ENCODE measurements at places on chromosomes 12 and 14. TPM values are rescaled to one million over a fixed set of nuclear protein-coding genes. Genes with fewer than 3 reads are reported as not detected.

DNA sequence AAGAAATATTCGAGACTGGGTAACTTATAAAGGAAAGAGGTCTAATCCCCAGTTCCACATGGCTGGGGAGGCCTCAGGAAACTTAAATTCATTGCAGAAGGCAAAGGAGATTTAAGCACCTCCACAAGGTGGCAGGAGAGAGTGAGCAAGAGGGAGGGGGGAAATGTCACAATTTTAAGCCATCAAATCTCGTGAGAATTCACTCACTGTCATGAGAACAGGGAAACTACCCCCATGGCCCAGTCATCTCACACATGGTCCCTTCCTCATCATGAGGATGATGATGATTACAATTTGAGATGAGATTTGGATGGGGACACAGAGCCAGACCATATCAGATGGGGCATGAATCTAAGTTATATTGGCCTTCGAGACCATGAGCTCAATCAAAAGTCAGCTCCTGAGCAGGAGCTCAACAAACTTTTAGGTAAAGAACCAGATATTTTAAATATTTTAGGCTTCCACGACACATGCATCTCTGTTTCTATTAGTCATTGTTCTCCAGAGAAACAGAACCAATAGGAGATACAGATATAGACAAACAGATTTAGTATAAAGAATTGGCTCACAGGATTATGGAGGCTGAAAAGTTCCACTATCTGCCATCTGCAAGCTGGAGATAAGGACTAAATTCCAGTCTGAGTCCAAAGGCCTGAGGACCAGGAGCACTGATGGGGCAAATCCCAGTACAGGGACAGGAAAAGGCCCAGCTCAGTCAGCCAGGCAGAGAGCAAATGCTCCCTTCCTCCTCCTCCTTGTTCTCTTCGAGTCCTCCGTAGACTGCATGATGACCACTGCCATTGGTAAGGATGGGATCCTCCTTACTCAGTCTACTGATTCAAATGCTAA is 24.9 kb downstream of the DGLUCY start:
- H3K27me3 ChIP-seq = no peaks in the 10 kb centered on the region
- peak; percentile 31 for DNase-seq
- peak overlapping the region; percentile 33 for H3K4me3 ChIP-seq

DNA sequence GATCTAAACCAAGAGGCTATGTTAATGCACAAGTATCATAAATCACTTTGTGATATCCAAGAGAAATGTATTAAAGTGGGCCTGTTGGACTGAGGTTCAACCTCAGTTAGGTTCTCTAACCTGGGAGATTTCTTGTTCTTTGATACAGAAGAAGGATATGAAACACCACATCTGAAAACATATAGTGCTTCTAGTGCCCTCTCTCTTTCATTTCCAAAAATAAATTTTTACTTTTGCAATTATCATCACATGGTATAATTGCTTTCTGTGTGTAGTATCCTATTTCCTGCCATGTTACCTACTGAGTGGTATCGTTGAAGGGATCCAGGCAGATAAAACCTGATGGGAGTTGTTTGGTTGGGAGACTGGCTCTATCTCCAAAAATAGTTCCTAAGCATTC is 264.9 kb downstream of the CCER1 start:
- DNase-seq = no peak
- no peak overlapping the region for H3K4me3 ChIP-seq
- no peak overlapping the region for H3K27ac ChIP-seq
- no peaks in the 10 kb centered on the region for H3K27me3 ChIP-seq
- H3K36me3 ChIP-seq = no peaks in the 10 kb centered on the region

- peaks cover 5% of the 10 kb centered on the region for H3K36me3 ChIP-seq
- H3K4me3 ChIP-seq = peak overlapping the region; percentile 99
- peak overlapping the region; percentile 33 for H3K27ac ChIP-seq
Measured at GRCh38 chr14:23565626-23566025, 2.0 kb downstream of the AP1G2 start.

Gene DIO3
- not detected for polyA plus RNA-seq
